Activated CD4-positive, alpha-beta T cell treated with anti-CD3 and anti-CD28 coated beads, Interleukin-2, amount 10 ng/mL, durations not matched to agents 24 days and 14 days (primary cell): ENCODE measurements at places on chromosomes 3 and 15. TPM values are rescaled to one million over a fixed set of nuclear protein-coding genes. Genes with fewer than 3 reads are reported as not detected.
A peak's percentile ranks its signal among the peaks of the same experiment; 100 is the strongest.

Gene GP5
- 0.12 and 0.26 TPM in 2 replicates for total RNA-seq

Gene GASK1A
- total RNA-seq: not detected in 2 replicates

Gene TM6SF1
- 3.6 and 4.0 TPM in 2 replicates for total RNA-seq

GRCh38 chr15:81117136-81117535 is 16.9 kb upstream of the CFAP161 start:
- H3K36me3 ChIP-seq: no peaks in the 10 kb centered on the region
- peaks cover 49% of the 10 kb centered on the region for H3K27me3 ChIP-seq
- H3K4me3 ChIP-seq: no peak overlapping the region
- DNase-seq: no peak
- H3K27ac ChIP-seq: no peak overlapping the region

GRCh38 chr3:54535619-54536018 is 392.2 kb downstream of the LRTM1 start:
- no peak overlapping the region for H3K27ac ChIP-seq
- no peaks in the 10 kb centered on the region for H3K4me1 ChIP-seq
- no peak overlapping the region for H3K4me3 ChIP-seq
- DNase-seq: no peak

- no peak for DNase-seq
- H3K4me3 ChIP-seq: no peak overlapping the region
- H3K27ac ChIP-seq: no peak overlapping the region
Measured at GRCh38 chr3:32097768-32098167, 8.7 kb upstream of the GPD1L start.

DNA sequence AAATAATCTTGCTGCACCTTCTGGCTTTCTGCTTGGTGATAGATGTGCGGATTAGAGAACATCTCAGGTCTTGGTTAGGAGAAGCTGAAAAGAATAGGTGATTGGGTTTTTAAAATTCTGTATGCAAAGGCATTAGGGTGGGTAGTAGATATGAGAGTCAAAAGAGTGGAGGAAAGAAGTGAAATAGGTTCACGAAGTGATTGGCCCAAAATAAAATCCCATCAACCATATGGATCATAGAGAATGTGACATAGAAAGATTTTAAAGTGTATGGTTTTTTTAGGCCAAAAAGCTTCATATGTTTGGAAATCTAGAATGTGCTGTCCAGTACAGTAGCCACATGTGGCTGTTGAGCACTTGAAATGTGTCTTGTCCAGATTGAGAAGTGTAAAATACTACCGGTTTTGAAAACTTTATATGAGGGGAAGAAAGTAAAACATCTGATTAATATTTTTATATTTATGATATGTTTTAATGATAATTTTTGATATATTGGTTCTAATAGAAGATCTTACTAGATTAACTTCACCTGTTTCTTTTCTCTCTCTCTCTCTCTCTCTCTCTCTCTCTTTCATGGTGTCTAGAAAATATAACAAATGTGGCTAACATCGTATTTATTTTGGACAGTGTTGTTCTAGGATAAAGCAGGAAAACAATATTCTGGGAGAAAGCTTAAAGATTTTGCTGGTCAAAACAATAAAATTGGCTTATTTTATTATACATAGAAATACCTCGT is 2.9 kb downstream of the MBNL1 start:
- H3K27ac ChIP-seq: peak overlapping the region; percentile 94
- H3K4me3 ChIP-seq: peak overlapping the region; percentile 83
- H3K27me3 ChIP-seq: no peaks in the 10 kb centered on the region

GRCh38 chr15:32849769-32850668 is 132.2 kb downstream of the GREM1 start:
- H3K36me3 ChIP-seq: no peaks in the 10 kb centered on the region
- H3K27ac ChIP-seq: no peak overlapping the region
- no peaks in the 10 kb centered on the region for H3K27me3 ChIP-seq
- no peak for DNase-seq
- no peak overlapping the region for H3K4me3 ChIP-seq

GRCh38 chr3:134287512-134287911 is 36.9 kb upstream of the RYK start:
- peaks cover 55% of the 10 kb centered on the region for H3K27me3 ChIP-seq
- no peaks in the 10 kb centered on the region for H3K36me3 ChIP-seq
- peaks cover 2% of the 10 kb centered on the region for H3K4me1 ChIP-seq
- H3K4me3 ChIP-seq: no peak overlapping the region
- no peak overlapping the region for H3K27ac ChIP-seq
